ENCODE measurements at places on chromosomes 3 and 15.

GRCh38 chr15:82135638-82136037 lies 89.8 kb upstream of the MEX3B start:
- DNase-seq: no peak

- no peak for DNase-seq
Measured at GRCh38 chr3:56819016-56819809, 17.5 kb upstream of the ARHGEF3 start.

GRCh38 chr15:72599855-72600464 lies 54.5 kb upstream of the GOLGA6B start:
- DNase-seq: no peak

DNA sequence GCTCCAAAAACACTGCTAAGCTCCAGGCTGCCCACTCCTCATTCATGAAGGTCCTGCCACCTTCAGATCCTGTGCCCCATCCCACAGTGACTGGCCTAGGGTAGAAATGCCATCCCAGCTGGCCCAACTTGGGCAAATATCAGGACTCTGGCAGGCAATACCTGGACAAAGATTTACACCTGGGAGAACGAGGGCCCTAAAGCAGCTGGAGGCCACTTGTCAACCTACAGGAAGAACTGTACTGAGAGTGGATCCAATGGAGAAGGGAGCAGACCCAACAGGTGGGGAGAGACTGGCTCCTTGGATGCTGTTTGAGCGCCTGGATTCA lies 57.1 kb upstream of the GATA2 start:
- DNase-seq: no peak

DNA sequence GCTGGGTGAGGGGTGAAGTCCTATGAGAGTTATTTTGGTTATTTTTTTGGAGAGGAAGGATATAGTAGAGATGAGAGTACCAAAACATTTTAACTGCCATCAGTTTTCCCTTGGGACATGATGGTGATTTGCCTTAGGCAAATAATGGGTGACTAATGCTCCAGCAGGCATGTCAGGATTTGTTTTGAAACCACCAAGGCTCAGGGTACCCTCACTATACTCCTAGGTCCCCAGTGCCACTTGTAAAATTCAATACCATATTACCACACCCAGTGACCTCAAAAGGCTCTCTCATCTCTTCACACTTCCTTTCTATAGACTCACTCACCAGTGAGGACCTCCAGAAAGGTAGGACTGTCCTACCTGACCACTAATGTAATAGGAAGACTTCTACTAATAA lies 83.6 kb downstream of the WDR72 start:
- DNase-seq: no peak
